T-helper 2 cell (primary cell): ENCODE measurements at places on chromosomes 3 and 15.

DNA sequence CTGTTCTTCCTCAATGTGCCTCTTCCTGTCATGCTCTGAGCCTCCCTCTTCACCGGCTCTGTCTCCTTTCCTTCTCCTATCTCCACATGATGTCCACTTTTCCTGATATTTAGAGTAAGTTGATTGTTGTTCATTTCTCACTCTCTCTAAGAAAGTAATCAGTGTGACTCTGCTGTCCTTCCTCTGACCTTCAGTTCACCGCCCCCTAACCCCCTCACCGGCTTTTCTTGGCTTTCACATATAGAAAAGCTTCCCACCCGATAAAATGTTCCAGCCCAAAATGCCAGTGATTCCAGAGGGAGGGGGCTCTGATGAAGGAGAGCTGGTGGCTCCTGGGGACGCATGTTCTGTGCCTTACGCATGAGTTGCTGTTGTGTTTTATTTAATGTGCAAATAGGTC lies 120.5 kb upstream of the ABHD17C start:
- DNase-seq = no peak

GRCh38 chr15:79858469-79858868 lies 38.3 kb downstream of the MTHFS start:
- no peak for DNase-seq

DNA sequence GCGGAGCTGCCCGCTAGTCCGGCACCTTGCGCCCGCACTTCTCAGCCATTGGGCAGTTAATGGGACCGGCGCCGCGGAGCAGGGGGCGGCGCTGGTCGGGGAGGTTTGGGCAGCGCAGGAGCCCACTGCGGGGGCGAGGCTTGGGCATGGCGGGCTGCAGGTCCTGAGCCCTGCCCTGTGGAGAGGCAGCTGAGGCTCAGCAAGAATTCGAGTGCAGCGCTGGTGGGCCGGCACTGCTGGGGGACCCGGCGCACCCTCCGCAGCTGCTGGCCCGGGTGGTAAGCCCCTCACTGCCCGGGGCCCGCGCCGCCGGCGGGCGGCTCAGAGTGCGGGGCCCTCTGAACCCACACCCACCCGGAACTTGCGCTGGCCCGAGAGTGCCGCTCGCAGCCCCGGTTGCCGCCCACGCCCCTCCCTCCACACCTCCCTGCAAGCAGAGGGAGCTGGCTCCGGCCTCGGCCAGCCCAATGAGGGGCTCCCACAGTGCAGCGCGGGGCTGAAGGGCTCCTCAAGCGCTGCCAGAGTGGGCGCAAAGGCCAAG lies 835.0 kb downstream of the TBL1XR1 start:
- no peak for DNase-seq

DNA sequence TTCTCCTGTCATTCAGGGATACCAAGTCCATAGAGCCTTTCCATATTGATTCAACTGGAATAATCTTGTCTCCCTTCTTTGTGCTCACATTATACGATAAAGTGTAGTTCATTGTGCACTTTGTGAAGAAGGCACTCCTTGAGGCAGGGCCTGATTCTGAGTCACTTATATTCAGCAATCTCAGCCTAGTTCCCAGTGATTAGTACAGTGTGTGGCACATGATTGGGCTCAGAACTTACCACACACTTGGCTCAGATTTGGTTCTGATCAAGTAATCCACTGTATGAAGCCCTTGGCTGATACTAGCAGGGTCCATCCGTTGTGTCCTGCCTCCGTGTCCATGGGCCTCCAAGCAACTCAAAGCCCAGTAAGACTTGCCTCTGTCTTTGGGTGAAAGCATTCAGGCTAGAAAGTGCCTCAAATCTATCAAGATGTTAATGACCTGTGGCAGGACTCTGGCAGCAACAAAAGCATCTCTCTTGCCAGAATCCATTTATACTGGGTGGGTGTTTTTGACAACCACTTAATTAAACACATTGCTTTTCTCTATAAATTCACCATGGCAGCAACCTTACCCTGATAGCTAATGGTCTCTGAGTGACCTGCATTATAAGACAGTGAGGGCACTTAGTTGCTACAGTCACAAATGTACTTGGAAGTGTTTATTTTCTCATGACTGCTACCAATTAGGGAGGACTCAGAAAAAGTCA lies 51.3 kb downstream of the TPRG1 start:
- DNase-seq = no peak

DNA sequence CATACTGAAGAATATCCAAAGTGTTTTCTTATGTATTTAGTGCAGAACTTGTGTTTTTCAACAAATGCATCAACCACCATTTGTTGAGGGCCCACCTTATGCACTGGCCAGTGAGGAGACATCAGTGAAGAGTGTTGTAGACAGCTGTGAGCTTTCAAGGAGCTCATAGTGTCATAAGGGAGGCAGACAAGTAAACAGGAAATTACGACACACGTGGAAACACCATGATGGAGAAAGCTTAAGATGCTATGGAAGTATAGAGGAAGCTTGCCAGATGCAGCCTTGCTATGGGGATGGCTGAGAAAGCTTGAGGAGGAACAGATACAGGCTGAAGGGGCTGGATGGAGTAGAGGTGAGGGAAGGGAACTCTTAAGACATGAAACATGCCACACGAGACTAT lies 50.8 kb upstream of the PSMD6 start:
- DNase-seq = no peak

- DNase-seq = no peak
These were observed 709 bp downstream of the SCAMP5 start for GRCh38 chr15:74995779-74996765.

DNA sequence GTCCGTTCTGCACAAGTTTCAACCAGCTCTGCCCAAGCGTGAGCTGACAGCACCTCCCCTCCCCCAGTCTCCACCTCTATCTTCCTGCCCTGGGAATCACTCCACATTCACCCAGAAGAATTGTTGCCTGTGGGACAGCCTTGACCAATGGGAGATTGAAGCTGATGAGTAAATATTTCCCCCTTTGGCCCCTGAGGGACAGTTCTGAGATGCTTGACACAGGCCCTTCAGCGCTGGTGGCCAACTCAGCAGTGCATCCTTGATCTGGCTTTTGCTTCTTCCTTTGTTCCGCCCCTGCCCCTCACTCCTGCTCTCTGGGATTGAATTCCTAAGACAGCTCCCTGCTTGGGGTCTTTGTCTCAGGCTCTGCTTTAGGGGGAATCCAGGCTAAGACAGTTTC lies 13.1 kb upstream of the SKIC8 start:
- DNase-seq = no peak

DNA sequence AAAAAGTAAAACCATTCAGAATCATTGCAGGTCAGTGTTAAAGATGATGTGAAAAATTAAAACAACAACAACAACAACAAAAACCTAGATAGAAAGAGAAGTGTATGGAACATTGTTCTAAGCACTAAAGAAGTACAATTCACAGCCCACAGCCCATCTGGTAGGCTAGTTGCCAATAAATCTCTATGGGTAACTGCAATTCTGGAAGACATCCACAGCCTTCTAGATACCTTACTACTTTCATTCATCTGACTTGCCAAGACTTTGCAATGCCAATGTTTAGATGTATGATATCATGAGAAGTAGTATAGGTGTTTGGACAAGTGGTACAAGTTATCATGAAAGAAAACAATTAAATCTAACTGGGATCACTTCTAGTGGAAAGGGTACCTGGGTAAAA lies 198.6 kb downstream of the VGLL3 start:
- DNase-seq = no peak

GRCh38 chr15:85800478-85801123 lies 5.9 kb upstream of the KLHL25 start:
- no peak for DNase-seq

DNA sequence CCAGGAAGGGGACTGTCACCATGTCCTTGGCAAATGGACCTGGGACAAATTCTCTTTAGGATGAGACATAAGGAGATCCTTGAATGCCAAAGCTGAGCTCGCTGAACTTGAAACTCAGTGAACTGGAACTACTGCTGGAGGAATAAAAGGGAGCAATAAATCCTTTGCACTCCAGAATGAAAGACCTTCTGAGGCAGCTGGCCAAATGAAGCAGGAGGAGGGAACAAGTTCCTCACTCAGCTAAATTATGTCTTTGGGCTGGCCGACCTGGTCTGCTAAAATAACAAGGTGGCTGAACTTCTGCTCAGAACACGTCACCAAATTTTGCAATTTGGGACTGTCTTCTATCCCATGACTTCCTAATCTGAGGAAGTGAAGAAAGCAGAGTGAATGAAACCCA lies 314.7 kb downstream of the LPP start:
- no peak for DNase-seq

- DNase-seq = no peak
These were observed 522 bp upstream of the GXYLT2 start for GRCh38 chr3:72887343-72887704.

DNA sequence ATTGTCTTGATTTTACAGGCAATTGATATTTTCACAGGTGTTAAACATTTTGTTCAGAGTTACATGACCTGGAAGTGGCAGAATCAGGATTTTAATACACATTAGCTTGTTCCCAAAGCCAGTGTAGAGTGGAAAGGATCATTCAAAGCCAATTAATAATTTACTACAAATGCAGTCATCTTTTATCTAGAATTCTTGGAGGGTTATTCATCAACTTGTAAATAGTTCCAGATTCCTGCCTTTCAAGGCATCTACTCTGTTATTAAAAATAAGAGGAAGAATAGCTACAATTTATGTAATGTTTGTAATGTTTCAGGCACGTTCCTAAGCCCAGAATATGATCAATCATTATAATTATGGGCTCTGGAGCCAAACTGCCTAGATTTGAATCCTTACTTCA lies 358.5 kb downstream of the ZNF385D start:
- DNase-seq = no peak

- DNase-seq = no peak
These were observed 61.2 kb downstream of the ADAMTSL3 start for GRCh38 chr15:83714939-83715628.

DNA sequence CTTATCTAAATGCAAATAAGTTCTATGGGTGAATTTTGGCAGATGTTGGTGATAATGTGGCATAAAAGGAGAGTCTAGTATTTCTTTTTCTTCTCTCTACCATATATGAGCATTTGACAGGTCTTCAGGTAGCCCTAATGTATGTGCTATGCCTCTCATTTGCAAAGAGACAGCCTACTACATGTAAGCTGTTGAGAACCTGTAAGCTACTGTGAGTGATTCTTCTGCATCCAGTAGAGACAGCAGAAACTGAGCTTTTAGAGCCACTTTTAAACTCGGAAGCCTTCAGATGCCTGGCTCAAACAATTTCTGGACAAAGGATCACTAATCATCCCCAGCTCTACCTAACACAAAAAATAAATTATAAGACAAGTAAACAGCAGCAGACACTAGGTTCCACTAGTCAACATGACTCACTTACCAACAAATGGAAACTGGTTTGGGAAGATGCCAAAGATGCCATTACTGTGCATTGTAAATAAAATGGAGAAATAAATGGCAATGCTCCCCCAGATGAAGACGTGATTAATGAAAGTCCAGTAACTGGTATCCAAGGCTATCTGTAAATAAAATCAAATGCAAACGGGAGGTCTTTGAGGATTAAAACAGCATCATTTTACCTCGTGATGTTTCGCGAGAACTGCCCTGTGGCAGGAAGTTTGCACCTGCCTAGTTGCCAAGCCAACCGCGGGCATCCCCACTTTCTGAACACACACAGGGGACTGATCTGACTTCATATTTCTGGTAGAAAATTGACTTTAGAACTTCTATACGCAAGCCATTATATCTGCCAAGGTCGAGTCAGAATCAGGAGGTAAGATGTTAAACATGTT lies 245.3 kb downstream of the DTWD1 start:
- no peak for DNase-seq

DNA sequence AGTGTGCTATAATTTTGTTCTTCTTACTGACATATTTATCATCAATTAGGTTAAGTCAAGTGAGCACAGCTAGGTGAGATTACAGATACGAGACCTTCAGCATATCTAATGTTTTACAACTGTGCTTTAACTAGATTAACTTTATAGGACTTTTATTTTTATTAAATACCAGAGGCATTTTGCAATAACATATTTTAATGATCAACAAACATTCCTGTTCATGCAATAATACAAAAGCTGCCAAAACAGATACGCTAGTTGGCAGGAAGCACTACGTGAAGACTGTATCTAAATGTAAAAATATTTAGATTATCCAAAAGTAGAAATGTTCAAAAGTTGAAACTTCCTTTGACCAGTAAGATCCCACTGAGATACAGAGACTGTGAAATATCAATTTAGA lies 139.1 kb downstream of the CBLB start:
- no peak for DNase-seq

- no peak for DNase-seq
These were observed 1029.0 kb downstream of the ROBO1 start for GRCh38 chr3:78738833-78739232.

GRCh38 chr15:71748293-71748718 lies 62.0 kb upstream of the NR2E3 start:
- no peak for DNase-seq

DNA sequence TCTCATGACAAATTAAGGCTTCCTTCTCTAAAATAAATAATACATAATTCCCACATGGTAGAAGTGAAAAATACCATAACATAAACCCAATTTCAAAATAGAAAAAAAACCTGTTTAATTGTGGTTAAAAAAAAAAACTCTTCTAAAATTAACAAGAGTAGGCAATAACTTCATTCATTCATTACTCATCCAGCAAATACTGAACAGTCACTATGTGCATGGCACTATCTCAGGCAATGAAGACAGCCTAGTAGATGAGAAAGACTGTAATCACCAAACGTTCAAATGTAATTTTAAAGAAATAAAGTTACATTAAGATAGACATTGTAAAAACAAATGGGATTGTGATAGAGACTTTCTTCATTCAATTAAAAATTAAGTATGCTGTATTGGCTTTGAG lies 43.4 kb downstream of the TFDP2 start:
- no peak for DNase-seq

DNA sequence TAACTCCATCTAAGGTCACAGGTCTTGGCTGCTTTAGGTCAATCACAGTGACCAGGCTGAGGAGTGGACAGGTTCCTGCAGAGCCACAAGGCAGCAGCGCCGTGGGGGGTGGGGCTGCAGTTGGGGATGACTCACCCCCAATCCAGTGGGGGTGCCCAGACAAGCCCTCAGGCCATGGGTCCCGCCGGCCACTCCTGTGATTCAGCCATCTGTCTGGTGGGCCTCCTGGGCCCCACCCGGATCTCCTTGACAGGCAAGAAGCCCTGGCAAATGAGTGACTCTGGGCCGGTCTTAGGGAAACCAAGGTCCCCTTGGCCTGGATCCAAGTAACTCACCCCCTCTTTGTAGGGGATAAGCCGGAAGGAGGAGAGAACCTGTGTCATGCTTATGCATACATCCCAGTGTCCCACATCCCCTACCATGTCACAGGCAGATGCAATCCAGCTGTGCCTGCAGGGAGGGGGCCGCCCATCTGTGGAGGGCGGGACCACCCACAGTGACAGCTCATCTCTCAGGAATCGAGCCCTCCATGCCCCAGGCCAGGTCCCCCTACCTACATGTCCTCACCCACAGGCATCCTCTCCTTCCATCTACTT lies 495 bp upstream of the COL7A1 start:
- no peak for DNase-seq
